H7 (cell line): ENCODE measurements at places on chromosomes 6 and 20. TPM values are rescaled to one million over a fixed set of nuclear protein-coding genes. Genes with fewer than 3 reads are reported as not detected.
A peak's percentile ranks its signal among the peaks of the same experiment; 100 is the strongest.

Gene C6orf15
- not detected in 2 replicates for total RNA-seq

Gene JAG1
- 21.9 and 30.0 TPM in 2 replicates for total RNA-seq

Gene BPIFA3
- not detected in 2 replicates for total RNA-seq

Gene ANKRD66
- total RNA-seq: not detected in 2 replicates

GRCh38 chr6:31267651-31268368, 4.1 kb downstream of the HLA-C start:
- DNase-seq: no peak

DNA sequence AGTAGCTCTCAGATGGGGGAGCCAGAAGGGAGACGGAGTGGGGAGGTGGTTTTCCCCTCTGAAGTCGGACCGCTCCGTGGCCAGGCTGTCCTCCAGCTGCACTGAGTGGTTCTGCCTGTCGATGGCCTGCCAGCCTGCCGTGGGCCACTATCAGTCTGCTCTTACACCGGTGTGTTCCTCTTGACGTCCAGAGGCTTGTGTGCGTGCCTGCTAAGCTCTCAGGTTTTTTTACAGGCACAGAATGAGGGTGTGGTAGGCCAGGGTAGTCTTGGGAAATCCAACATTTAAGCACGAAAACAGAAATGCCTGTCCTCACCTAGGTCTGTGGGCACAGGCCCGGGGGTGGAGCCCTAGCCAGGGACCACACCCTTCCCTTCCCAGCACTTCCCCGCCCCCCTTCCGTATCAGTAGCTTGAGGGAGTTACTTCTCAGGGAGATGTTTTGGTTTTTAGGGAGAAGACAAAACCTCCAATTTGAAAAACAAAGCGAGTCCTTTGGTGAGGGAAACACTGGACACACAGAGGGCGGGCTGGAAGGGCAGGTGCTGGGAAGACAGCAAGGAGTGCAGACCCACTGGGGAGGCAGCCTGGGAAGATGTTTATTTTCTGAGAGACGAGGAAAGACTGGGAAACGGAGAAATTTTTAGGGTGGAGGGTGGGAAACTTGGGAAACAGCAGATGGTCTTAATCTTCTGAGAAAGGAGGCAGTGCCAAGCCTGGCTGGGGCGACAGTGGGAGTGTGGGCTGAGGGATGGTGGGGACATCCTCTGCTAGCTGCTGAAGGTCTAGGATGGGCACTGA, 106.5 kb downstream of the LY86 start:
- DNase-seq: peak; percentile 58

- no peak for DNase-seq
Measured at GRCh38 chr6:163897030-163897429, 482.5 kb downstream of the QKI start.

GRCh38 chr6:134258849-134259306, 59.0 kb downstream of the SGK1 start:
- DNase-seq: no peak

DNA sequence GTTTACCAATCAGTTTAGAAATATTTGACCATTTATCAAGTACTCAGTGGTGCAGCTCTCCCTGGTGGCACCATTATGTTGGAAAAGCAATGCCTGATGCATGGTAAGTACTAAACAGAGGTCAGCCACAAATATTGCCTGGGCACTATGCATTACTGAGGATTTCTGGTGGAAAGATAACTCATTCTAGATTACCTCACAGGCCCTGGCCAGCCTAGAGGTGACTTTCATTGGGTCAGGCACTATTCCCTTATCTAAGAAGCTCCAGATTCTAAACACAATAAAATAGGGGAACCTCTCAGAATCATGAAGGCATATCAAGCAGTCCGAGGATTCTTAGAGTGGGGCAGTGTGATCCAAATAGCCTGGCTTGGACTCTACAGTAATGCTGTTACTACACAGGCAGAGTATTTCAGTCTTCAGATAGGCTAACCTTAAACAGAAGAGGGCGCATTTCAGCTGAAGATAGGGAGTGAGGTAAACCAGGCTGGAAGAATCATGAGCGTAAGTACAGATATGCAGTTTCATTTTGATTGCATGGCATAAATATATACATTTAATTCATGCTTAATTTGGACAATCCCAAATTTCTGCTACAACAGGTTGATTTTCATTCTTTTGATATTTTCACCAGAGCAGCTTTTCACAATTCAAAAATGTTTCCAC, 12.1 kb downstream of the LGSN start:
- peak; percentile 13 for DNase-seq

GRCh38 chr6:112202639-112203341, 51.6 kb downstream of the LAMA4 start:
- DNase-seq: no peak

DNA sequence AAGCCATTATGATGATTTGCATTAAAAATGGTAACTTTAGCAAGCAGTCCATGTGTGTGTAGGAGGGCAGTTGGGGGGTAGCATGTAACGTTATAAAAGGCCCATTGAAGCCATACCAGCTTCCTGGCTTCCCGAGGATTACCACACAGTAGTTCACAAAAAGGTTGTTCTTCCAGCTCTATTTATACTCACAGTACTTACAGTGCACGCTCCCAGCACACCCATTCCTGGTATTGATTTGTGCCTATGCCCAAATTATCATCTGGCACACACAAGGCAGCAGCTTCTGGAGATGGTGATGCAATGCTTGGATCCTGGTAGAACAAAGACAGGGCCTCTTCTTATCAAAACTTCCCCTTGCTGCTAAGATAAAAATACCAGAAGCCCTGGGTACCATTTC, 436.8 kb downstream of the HAO1 start:
- no peak for DNase-seq

GRCh38 chr6:55518529-55519060, 60.4 kb downstream of the HMGCLL1 start:
- no peak for DNase-seq

GRCh38 chr6:146050168-146050567, 21.3 kb downstream of the GRM1 start:
- no peak for DNase-seq

- DNase-seq: no peak
Measured at GRCh38 chr6:7484666-7485065, 56.8 kb upstream of the DSP start.

GRCh38 chr6:105045526-105045925, 88.6 kb downstream of the LIN28B start:
- DNase-seq: no peak

GRCh38 chr6:82017288-82017687, 230.3 kb downstream of the IBTK start:
- DNase-seq: no peak

- no peak for DNase-seq
Measured at GRCh38 chr6:160259143-160259425, 463 bp upstream of the SLC22A2 start.

GRCh38 chr6:135310291-135310690, 129.2 kb downstream of the MYB start:
- DNase-seq: no peak

DNA sequence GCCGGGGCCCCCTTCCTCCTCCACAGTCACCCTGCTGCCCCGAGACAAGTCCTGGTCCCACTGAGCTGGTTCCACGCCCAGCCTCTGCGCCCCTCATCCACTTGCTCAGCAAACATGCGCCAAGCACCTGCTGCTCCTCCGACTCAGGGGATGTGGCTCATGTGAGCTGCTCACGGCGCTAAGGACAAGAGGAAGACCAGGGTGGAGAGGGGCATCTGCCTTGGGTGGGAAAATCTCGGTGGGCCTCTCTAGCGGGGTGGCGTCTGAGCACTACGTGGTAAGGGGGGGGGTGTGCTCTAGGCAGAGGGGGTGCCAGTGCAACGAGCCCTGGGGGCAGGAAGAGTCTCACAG, 4.5 kb downstream of the LAMA5 start:
- no peak for DNase-seq

- DNase-seq: peak; percentile 33
Measured at GRCh38 chr6:32589596-32590449, at the start of gene HLA-DRB1. HLA-DRB1 (minus strand) TSS chr6:32589848; CDS start chr6:32589742, 106 bp downstream.

DNA sequence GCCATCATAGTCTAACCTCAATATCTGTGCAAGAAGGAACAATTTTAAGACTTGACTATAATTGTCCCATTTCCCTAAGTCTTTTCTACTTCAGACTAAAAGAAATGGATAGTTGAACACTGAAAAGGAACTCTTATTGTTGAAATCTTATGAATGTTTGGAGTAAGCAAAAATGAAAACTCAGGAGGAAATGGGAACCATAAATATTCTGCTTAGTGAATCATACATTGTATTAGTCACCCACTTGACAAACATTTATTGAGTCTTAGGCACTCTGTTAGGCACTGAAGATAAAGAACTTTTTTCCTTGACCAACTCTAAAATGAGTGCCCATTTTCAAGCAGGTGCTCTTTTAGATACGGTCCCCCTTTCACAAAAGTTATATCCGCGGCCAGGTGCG, 8.7 kb downstream of the CCDC170 start:
- no peak for DNase-seq

GRCh38 chr6:76120302-76120701, 47.8 kb upstream of the IMPG1 start:
- DNase-seq: peak; percentile 54

GRCh38 chr20:57685146-57685758, 24.6 kb downstream of the PMEPA1 start:
- no peak for DNase-seq

DNA sequence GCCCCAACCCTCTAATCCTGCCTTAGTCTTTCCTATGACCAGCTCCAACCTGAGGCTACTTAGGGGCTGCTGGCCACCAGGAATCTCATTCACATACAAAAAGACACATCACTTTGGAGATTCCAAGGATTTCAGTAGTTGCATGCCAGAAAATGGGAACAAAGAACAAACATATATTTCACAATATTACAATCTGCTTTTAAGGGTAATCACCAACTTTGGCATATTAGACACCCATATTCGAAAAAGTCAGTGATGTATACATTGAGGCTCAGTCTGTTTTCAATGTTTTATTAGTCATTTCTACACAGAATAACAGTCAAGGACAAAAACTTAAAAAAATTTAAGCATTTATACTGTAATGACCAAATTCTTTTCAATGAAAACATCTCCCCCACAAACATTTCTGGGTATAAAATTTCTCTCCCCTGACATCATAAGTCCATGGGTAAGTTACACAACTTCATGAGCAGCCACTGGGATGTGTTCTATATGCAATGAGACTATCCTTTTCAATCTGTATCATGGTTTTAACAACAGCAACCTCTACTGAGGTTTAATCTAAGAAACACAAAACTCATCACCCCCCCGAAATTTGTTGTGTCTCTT, 103.5 kb downstream of the MAP7 start:
- no peak for DNase-seq

- no peak for DNase-seq
Measured at GRCh38 chr6:145813285-145814034, 1.1 kb downstream of the FBXO30 start.

- DNase-seq: no peak
Measured at GRCh38 chr6:102068349-102068929, 674.9 kb downstream of the GRIK2 start.
